ENCODE measurements at places on chromosomes 12 and 14. TPM values are rescaled to one million over a fixed set of nuclear protein-coding genes. Genes with fewer than 3 reads are reported as not detected.

DNA sequence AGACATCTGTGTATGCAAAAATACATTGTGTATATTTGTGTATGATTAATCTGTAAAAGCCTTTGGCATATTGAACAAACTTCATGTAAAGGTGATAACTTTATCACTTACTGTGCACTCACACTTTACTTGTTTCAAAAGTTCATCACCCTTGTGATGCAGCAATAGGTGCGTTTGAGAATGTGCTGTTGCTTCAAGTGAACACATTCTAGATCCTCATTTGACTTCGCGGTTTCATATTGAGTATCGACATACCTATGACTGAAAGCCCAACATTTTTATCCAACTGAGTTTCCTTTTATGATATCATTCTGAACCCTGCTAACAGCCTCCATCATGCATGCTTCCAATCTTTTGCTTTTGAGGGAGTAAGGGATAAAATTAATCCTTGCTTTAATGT lies 1086.9 kb downstream of the TMEM121 start:
- H3K36me3 ChIP-seq, result no peaks in the 10 kb centered on the region
- H3K27me3 ChIP-seq, result peaks cover 69% of the 10 kb centered on the region
- H3K27ac ChIP-seq, result no peak overlapping the region
- H3K4me1 ChIP-seq, result no peaks in the 10 kb centered on the region

Gene SLC39A2
- total RNA-seq, result not detected

Gene TAS2R8
- total RNA-seq, result not detected

GRCh38 chr12:102958073-102958829 lies 777 bp downstream of the ASCL1 start:
- H3K4me1 ChIP-seq, result peaks cover 33% of the 10 kb centered on the region
- DNase-seq, result no peak
- H3K36me3 ChIP-seq, result no peaks in the 10 kb centered on the region

- no peaks in the 10 kb centered on the region for H3K4me1 ChIP-seq
- H3K27me3 ChIP-seq, result peaks cover 84% of the 10 kb centered on the region
- H3K27ac ChIP-seq, result no peak overlapping the region
- no peak overlapping the region for H3K4me3 ChIP-seq
- no peak for DNase-seq
Observed at GRCh38 chr12:53770281-53770680, 18.5 kb upstream of the CISTR start.

DNA sequence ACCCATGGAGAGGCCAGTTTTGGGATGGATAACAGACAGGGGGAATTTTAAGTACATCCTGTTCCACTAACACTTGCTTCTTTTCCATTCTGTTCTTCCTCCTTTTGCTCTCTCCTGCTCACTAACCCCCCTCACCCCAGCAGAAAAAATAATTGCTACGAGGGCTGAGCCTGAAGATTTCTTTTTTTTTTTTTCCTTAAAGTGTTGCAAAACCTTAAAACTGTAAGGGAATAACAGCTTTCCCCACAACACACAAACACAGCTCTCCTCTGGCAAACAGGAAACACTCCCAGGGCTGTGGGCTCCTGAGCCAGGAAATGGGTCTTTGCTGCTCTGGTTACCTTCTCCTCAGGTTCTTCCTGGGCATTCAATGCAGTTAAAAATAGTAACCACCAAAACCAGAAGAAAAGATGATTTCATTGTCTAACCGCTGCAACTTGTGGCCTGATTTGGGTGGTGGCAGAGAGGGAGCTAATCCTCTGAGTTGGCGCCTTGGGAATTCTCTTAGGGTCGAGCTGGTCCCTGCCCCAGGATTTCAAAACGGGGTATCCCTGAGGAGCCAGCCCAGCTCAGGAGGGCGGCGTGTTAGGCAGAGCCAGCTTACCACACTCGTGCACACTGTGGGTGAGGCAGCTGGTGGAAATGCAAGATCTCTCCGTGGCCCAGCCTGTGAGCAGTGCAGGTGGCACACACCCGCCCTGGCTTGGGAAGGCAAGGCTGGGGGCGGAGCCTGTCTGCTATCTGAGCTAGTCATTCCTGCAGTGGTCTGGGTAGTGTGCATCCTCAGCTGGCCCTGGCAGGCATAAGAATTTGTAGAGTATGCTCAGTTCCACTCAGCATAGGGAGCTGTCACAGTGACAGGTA lies 17.1 kb upstream of the EMP1 start:
- H3K4me1 ChIP-seq, result peaks cover 16% of the 10 kb centered on the region
- H3K27ac ChIP-seq, result peak overlapping the region; percentile 86
- peaks cover 8% of the 10 kb centered on the region for H3K27me3 ChIP-seq
- H3K36me3 ChIP-seq, result no peaks in the 10 kb centered on the region

Gene NRXN3
- total RNA-seq, result 1.2 TPM

DNA sequence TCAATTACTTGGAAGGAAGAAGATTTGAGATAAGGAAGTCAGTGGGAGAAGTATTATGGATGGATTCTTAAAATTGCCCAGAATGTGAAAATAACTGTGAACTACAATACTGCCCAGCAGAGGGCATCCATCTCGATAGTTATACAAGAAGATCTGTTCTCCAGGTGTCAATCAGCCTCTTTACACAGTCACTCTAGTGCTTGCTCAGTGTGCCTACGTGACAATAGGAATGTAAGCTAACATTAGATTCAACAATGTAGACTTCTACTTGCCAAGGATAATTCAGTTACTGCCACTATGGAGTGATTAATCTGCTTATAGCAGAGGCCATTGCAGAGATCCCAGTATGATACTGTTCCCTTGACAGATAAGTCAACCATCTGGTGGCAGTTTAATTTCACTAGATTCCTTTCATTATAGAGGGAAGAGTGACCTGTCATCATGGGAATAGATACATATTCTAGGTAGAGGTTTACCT lies 10.6 kb upstream of the MAP4K5 start:
- no peaks in the 10 kb centered on the region for H3K27me3 ChIP-seq
- no peak overlapping the region for H3K4me3 ChIP-seq
- peaks cover 3% of the 10 kb centered on the region for H3K4me1 ChIP-seq
- no peak for DNase-seq

Gene ASCL1
- not detected for total RNA-seq

DNA sequence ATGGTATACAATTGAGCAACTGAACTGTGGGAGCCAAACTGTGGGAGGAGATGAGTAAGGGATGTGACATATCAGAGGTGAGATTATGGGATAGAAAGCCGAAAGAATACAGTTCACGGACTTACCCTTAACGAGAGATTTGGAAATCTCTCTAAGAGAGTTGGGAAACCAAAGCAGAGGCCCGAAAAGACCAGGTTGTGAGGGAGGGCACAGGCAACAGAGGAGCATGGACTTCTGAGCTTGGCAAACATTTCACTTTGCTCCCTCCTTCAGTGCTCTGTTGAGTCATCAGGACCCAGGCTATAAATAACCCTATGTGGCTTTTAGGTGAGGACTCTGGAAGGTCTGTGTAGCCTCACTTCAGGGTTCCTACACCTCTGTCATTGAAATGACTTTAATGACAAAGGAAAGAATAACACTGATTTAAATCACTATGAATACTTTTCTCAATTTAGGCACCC lies 120.6 kb downstream of the TGFB3 start:
- peaks cover 12% of the 10 kb centered on the region for H3K4me1 ChIP-seq
- no peaks in the 10 kb centered on the region for H3K27me3 ChIP-seq
- H3K4me3 ChIP-seq, result no peak overlapping the region
- DNase-seq, result no peak
- H3K36me3 ChIP-seq, result no peaks in the 10 kb centered on the region

DNA sequence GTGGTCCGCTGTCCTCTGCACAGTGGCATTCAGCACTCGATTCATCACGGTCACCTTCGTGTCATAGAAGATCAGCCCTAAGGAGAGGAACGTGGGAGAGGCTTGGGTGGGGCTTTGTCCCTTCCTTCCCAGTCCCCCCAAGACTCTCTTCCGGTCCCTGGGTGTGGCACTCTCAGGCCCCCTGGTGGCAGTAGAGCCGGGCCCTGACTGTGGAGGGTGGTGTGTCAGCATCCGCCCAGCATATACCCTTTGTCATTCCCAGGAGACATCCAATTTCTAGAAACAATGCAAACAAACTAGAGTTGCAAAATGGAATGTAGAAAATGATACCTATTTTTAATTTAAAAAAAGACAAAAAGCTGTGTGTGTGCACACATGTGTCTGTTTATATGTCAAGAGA lies 45.0 kb downstream of the TRAFD1 start:
- no peak overlapping the region for H3K27ac ChIP-seq
- no peaks in the 10 kb centered on the region for H3K27me3 ChIP-seq
- H3K36me3 ChIP-seq, result peaks cover 68% of the 10 kb centered on the region
- H3K4me1 ChIP-seq, result peaks cover 11% of the 10 kb centered on the region

DNA sequence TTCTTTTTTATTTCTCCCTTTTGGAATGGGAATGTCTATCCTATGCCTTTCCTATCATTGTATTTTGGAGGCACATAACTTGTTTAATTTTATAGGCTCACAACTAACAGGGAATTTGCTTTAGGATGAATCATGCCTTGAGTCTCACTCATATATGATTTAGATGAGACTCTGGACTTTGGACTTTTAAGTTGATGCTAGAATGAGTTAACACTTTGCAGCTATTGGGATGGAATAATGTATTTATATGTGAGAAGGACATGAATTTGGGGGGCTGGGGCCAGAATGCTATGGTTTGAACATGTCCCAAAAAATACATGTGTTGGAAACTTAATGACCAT lies 365.3 kb downstream of the ZFP36L1 start:
- no peaks in the 10 kb centered on the region for H3K36me3 ChIP-seq
- H3K4me3 ChIP-seq, result no peak overlapping the region
- no peaks in the 10 kb centered on the region for H3K4me1 ChIP-seq
- H3K27ac ChIP-seq, result no peak overlapping the region
- no peak for DNase-seq

Gene KRT6B
- total RNA-seq, result not detected

Gene WASHC3
- total RNA-seq, result 37.2 TPM

Measured in left ventricle myocardium inferior (tissue), 1 donor.